ENCODE measurements at places on chromosomes 16 and 17.

GRCh38 chr17:2155573-2155972, 100.7 kb downstream of the HIC1 start:
- no peak for DNase-seq

GRCh38 chr17:68222606-68223005, 25.2 kb upstream of the AMZ2 start:
- no peak for DNase-seq

DNA sequence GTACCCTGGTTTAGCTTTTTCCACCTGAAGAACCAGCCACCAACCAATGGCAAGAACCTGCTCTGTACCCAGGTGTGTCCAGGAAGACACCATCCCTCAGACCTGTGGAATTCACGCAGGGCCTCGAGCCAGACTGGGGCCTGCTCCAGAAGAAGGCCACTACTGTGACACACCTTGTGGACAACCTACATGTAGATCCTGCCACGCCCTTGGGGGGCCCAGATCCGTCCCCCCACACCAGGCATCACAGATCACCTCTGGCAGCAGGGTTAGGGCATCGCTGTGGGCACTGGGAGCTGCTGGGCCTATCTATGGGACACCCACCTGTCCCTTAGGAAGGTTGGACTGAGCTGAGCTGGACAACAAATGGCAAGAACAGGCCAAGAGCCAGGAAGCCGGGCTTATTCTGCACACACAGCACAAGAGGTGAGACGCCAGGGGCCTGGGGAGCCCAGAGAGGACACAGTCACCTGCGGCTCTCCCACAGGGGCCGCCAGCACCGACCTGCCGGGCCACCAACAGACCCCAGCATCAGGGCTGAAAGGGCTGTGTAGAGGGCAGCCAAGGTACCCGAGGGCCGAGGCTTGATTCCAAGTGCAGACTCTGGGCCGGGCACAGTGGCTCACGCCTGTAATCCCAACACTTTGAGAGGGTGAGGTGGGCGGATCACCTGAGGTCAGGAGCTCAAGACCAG, 7.7 kb downstream of the FAAP100 start:
- no peak for DNase-seq

DNA sequence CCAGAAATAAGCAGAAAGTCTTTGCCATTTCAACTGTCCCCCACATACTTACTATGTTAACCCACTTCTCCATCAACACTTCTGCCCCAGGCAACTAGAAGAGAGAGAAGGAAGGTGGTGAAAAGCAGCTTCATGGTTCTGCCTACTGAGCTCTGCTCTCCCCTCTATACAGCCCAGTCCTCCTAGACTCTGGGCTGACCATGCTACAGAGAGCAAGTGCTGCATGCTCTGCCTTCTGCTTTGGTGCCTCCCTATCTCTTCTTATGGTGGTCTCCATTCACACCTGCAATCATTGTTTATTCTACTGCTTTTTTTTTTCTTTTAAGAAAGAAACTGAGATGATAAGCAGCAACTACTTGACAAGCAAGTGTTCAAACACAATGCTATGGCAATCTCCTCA, 20.3 kb upstream of the CD300E start:
- no peak for DNase-seq

DNA sequence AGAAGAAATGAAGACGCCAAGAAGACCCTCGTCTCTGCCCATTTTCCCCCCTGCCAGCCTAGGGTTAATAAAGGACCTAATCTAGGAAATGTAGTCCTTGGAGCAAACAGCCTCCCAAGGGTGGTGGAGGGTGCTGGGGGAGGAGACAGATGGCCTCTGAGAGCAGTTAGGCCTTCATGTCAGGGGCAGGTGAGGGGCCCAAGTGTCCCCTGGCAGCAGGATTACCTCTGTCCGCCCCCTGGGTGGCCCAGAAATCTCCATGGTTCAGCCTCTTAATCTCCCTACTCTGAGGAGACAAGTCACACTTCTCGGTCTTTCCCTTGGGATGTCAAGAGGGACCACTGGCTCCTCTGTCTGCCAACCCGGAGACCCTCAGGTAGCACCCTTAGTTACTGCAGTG, 365.4 kb upstream of the TNRC6C start:
- no peak for DNase-seq

- no peak for DNase-seq
Measured at GRCh38 chr16:74168445-74168844, 128.2 kb upstream of the PSMD7 start.

DNA sequence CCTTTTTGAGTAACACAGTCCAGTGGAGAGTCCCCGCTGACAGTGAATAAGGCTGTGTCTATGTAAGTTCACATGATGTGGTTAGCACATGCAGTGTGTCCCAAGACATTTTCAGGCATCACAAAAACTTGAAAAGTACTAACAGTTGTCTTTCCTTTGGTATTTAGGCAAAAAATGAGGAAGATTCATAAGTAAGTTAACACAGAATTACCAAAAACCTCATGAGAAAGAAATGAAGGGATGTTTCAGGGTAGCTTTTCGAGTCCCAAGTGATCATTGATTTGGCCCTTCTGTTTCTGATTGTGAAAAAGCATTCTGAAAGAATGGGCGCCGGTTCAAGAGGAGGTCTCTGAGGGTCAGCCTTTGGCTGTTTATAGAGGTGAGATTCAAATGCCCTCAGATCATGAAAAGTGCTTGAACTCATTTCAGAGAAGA, 529 bp upstream of the ASPA start:
- DNase-seq = no peak

GRCh38 chr16:2149630-2150417, 1.4 kb downstream of the RAB26 start:
- DNase-seq = no peak

- no peak for DNase-seq
Measured at GRCh38 chr16:86410081-86410480, 100.2 kb upstream of the FOXF1 start.

GRCh38 chr17:78118801-78119241, 9.7 kb downstream of the TMC6 start:
- DNase-seq = no peak

DNA sequence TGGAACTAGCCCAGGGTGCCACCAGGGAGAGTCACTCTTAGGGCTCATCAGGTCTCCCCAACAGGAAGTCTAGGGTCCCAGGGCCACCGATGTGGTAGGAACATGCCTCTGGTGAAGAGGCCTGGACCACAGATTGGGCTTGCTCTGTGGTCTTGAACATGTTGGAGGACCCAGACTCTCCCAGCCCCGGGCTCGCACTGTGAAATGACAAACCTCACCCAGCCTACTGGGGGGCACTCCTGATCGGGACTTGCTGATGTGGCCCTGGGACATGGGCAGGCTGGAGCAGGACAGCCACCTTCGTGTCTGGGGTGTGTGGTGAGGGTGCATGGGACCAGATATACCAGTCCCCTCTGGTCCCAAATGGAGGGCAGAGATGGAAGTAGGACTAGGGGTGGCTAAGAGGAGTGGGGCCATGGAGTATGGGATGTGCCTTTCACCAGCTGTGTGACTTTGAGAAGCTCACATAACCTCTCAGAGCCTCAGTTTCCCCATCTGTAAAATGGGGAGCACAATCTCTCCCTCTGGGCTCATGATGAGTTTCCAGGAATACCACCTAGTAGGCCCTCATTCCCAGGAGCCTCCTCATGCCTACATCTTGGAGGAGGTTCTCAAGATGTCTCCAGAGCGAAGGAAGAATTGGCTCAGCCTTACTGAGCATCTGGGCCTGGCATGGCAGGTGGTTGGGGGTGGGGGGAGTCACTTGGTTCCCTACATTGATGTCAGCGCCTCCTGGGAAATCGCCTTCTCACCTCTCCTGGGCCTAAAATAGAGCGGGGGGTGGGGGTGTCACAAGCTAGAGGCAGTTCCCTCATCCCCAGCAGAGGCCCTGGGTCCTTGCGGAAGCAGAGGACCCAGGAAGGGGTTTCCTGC, 1.5 kb upstream of the ADAM11 start:
- no peak for DNase-seq

- no peak for DNase-seq
Measured at GRCh38 chr17:44598329-44598728, 41.0 kb downstream of the FZD2 start.

DNA sequence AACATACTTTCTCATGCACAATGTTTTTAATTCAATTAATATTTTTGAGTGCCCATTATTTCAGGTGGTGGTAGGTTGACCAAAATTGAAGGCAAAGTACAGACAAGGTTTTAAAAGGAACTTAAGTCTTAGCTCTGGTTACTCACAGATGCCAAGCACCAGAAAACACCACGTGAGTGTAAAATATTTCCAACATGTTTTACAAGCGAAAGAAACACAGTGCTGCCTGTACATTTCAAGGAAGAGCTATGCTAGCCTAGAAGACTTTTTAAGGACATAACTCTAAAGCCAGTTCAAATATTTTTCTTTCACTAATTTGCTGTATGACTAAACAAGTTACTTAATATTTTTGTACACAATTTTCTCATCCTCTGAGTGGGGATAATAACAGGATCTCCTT, 736.4 kb upstream of the GOT2 start:
- DNase-seq = no peak

GRCh38 chr16:53664724-53665345, 38.8 kb downstream of the RPGRIP1L start:
- no peak for DNase-seq

DNA sequence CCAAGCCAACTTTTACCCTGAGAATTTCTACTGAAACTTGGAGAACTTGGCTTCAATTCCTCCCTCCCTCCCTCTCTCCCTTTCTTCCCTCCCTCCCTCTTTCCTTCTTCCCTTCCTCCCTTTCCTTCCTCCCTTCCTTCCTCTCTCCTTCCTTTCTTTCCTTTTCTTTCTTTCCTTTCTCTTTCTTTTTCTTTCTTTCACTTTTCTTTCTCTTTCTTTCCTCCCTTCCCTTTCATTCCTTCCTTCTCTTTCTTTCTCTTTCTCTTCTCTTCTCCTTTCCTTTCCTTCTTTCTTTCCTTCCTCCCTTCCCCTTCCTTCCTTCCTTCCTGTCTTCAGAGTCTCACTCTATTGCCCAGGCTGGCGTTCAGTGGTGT, 268.1 kb upstream of the SDK2 start:
- DNase-seq = no peak

DNA sequence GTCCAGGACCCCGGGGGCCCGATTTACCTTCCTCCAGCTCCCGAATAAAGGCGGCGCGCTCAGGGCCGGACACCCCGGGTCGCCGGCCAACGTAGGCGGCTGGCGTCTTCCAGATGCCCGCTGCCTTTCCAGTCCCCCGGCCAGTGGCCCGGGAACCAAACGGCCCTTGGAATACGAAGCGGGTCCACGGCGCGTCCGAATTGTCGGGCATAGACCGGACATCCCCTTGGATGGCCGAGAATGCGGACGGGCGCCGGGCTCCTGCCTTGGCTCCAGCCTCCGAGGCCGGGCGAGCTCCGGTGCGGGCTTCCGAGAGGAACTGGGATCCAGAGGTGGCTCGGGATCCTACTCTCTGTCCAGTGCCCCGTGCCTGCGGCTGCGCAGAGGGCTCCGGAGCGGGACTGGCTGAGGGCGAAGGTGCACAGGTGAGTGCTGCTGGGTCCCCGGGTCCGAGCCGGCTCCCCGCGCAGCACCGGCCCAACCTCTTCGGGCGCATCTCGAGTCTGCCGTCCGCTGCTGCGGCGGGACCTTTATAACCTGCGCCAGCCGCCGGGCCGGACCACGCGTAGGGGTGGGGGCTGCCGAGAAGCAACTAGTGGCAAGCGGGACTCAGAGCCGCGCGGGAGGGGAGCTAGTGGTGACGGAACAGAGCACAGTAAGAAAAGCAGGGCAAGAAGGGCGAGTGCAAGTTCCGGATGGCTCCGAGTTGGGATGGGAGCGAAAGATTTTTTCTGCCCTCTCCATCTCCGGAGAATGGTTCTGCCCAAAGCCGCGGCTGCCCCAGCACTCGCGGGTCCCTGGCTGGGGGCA, at the start of gene HAP1:
TSS of gene HAP1 (minus strand) at position 505 of the 810 bp plus-strand sequence. CDS start at position 496, 9 bp downstream.
- no peak for DNase-seq

GRCh38 chr16:74296104-74296431, 546 bp upstream of the PSMD7 start:
- DNase-seq = no peak

GRCh38 chr17:16037636-16038035, 38.0 kb downstream of the TTC19 start:
- no peak for DNase-seq

DNA sequence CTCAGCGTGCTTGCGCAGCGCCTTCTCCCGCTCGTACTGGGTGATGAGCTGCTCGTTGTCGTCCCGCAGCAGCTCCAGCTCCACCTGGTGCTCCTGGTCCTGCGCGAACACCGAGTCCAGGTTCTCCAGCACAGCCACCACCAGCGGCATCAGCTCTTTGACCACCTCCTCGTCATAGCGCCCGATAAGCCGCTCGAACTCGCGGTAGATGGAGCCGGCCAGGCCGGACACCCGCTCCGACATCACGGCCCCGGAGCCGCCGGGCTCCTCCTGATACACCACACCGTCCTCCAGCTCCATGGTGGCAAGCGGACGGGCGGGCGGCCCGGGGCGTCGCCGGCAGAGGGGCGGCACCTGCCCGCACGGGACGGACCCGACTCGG, 320 bp downstream of the SPAG9 start:
- DNase-seq = peak; percentile 56

- peak; percentile 84 for DNase-seq
Measured at GRCh38 chr16:81745704-81746558, 33.2 kb upstream of the PLCG2 start.

GRCh38 chr16:3838600-3839401, 41.7 kb downstream of the CREBBP start:
- no peak for DNase-seq

GRCh38 chr16:30570636-30571444, 674 bp downstream of the ZNF688 start:
- DNase-seq = no peak

- no peak for DNase-seq
Measured at GRCh38 chr17:2691069-2691871, 20.3 kb downstream of the CLUH start.

- no peak for DNase-seq
Measured at GRCh38 chr16:50609471-50609870, 61.3 kb downstream of the NKD1 start.

- no peak for DNase-seq
Measured at GRCh38 chr16:48498769-48499631, 111.0 kb downstream of the N4BP1 start.

DNA sequence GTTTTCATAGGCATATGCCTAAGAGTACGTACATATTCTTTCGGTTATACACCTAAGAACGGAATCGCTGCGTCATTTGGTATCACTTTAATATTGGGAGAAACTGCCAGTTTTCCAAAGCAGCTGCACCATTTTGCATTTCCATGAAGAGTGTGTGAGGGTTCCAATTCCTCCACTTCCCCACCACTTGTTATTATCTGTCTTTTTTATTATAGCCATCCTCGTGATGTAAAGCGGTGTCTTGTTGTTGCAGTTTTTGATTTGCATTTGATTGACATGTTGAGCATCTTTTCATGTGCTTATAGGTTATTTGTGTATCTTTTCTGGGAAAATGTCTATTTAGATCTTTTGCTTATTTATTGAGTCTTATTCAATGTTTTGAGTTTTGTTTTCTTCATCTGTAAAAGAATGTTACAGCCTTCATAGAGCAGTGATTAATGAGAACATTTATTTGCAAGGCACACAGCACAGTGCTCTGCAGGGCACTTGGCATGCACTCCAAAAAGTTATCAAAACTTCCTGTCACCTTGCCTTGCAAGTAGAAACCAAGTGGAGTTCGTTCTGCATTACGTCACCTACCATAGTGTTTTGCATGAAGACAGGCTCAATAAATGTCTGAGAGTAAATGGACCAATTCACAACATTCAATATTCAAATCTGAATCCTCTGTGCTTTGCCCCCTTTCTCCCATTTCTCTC, 26.6 kb upstream of the ST6GALNAC1 start:
- no peak for DNase-seq
